RWPE1 (cell line): ENCODE measurements at places on chromosomes 4 and X.
A peak's percentile ranks its signal among the peaks of the same experiment; 100 is the strongest.

- no peak for DNase-seq
Measured at GRCh38 chr4:170248029-170248428, 158.3 kb upstream of the AADAT start.

- peak; percentile 56 for DNase-seq
Measured at GRCh38 chr4:101019941-101020401, 327.4 kb downstream of the PPP3CA start.

GRCh38 chr4:26073886-26074560 lies 160.0 kb downstream of the SMIM20 start:
- DNase-seq, result no peak

DNA sequence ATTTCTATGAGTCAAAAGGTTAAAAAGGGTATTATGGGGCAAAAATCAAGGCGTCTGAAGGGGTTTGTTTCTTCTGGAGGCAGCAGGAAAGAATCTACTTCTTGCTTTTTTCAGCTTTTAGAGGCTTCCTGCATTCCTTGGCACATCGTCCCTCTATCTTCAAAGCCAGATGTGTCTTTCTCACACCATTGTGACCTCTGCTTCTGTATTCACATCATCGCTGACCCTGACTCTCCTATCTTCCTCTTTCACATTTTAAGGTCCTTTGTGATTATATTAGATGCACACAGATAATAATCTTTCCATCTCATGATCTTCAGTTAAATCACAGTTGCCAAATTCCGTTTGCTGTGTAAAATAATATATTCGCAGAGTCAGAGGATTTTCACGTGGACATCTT lies 112.7 kb downstream of the PPP4R3C start:
- DNase-seq, result no peak

- no peak for DNase-seq
Measured at GRCh38 chrX:114584375-114584943, 573 bp downstream of the HTR2C start.

GRCh38 chr4:38980903-38981676 lies 51.1 kb downstream of the TMEM156 start:
- no peak for DNase-seq

GRCh38 chr4:78818530-78819079 lies 42.5 kb downstream of the BMP2K start:
- DNase-seq, result no peak

DNA sequence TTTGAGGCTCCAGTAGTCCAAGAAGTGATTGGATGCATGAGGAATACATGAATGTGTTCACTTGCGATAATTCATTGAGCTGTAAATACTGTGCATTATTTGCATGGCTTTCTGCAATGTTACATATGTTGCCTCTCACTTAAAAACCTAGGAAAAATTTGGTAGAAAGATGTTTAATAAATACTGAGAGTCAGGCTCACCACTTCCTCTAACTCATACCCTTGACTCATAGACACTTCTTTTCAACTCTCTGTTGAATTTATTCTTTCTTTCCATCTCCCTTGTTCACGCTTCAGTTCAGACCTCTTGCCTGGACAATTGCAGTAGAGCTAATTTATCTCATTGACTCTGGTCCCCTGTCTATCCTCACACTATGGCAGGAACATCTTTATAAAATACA lies 35.8 kb upstream of the LEF1 start:
- no peak for DNase-seq

GRCh38 chr4:112775801-112776200 lies 138.9 kb downstream of the LARP7 start:
- DNase-seq, result peak; percentile 19

DNA sequence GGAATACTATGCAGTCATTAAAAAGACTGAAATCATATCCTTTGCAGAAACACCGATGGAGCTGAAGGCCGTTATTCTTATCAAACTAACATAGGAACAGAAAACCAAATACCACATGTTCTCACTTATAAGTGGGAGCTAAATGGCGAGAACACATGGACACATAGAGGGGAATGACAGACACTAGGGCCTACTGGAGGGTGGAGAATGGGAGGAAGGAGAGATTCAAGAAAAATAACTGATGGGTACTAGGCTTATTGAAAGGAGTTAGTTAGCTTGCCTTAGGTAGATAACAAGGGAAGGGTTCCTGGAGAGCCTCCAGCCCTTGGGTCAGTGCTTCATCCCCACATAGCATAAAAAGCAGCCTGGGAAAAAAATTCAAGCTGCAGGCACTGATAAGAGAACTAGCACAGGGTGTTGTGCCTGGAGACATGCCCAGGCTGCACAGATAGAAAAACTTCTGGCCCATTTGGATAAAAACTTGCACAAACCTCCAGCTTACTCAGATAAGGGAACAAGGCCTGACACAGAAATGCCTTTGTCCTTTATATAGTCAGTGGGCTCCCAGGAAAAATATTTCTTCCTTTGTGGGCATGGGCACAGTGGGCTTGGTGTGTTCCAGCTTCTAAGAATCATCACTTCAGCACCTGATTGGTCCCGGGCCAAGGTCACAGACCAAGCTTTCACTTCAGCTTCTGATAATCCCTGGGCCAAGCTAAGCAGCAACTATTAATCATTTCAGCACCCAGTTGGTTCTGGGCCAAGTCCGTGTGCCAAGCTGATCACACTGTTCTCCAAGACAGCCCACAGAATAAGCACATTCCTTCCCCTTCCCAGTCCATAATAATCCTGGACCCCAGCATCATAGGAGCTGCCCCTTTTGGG lies 23.1 kb upstream of the PWWP3B start:
- no peak for DNase-seq

DNA sequence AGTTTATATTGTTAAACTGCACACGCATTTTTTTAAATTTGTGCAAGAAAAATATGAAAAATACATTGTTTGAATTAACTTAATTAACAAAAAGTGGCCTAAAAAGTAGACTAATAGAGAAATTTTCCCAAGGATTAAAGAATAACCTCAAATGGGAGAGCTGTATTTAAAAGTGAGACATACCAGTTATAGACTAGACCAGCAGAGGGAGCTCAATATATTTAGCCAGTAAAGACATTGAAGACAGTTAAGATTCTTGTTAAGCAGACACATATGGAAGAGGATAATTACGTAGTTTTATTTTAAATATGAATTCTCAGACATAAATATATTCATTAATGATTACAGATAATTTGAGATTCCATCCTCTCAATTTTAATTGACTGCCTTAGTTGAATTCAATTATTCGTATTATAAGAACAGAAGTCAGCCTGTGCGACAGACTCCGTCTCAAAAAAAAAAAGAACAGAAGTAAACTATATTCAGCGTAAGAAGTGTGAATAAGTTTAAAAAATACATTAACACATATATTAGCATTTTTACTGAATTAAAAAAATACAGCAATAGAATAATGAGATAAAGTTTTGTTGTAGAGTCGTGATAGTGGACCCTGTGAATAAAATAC lies 64.8 kb downstream of the GLRA3 start:
- DNase-seq, result peak; percentile 15

GRCh38 chr4:31655328-31655727 lies 935.2 kb downstream of the PCDH7 start:
- DNase-seq, result no peak

GRCh38 chr4:188214861-188215260 lies 75.6 kb downstream of the TRIML1 start:
- no peak for DNase-seq

- peak; percentile 87 for DNase-seq
Measured at GRCh38 chr4:168831919-168832762, 177.9 kb downstream of the CBR4 start.

GRCh38 chr4:30839583-30840520 lies 119.7 kb downstream of the PCDH7 start:
- DNase-seq, result no peak

DNA sequence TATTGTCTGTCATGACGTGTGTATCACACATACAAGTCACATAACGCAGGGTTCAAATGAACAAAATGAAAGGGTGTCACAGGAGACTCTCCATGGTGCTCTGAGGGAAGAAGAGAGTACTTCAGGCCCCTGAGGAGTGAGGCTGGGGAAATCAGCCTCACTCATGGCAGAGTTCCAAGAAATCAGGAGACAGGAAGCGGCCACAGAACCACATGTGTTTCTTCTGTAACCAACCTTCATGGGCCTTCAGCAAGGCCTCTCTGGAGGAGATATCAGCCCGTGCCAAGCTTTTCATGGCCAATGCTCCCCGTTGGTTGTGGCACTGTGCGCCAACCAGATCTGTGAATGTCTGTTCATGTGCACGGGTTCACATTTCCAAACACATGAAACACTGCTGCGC lies 76.0 kb downstream of the NAT8L start:
- no peak for DNase-seq

DNA sequence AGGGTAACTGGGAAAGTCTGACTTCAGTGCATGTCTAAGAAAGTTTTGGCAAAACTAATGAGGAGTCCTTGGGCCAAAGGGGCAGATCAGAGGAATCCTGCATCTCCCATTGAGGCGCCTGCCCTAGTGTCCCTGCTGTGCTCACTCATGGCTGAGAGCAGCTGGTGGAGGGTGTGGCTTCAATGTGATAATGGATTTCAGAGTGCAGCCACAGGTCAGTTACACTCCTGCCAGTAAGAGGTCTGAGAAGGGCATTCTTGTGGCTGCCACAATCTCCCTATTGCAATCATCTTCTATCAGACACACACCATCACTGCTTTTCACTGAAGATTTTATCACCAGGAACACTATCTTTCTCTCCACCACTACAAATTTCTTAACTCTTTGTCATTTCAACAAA lies 457.1 kb downstream of the MID1IP1 start:
- no peak for DNase-seq

DNA sequence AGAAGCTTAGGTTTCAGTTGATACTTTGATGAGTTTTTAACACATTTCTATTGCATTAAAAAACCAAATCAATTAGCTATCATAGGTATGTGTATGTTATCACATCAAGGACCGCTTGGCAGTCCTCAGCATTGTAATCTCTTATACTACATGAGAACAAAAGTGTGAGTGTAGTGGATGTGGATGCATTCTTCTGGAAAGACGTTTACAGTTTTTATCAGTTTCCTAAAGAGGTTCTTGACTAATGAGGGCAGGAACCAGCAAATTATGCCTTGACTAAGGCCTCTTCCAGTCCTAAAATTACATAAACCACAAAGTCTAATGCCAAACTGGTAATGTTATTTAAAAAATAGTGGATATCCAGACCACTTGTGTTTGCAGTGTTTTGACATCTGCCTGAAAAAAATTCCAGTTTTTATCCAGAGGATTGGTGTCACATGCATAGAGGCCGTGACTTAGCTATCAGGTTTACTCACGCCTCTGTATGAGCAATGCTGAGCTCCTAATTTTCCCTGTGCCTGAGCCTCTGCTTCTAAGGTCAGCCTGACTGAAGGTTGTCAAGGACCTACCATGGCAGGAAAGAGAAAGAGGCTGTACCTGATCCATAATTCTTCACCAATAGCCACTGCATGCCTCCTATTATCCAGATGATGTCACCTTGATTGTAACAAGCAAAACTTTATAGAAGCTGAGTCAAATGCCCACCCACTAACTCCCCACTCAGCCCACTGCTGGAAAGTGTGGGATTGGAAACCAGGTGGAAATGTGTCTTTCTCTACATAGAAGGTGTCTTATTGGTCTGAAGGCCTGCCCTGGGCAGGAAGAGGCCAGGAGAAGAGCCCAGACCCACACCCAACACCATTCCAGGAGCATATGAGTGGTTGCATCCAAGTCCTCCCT lies 68.7 kb downstream of the ENPP6 start:
- no peak for DNase-seq

DNA sequence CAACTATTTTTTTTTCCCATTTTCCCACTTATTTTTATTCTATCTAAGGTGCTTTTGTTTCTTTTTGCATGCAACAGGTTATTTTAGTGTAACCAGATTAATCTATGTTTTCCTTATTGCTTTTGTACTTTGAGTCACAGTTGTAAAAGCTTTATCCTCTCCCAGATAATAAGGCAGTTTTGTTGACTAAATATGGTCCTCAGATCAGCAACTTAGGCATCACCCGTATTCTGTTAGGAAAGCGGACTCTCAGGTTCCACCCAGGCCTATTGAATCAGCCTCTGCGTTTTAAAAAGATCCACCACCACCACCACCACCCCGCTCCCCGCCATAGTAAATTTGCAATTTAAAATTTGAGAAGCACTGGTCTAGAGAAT lies 58.6 kb upstream of the USP9X start:
- no peak for DNase-seq

- no peak for DNase-seq
Measured at GRCh38 chr4:136680271-136680670, 852.0 kb downstream of the PCDH18 start.

DNA sequence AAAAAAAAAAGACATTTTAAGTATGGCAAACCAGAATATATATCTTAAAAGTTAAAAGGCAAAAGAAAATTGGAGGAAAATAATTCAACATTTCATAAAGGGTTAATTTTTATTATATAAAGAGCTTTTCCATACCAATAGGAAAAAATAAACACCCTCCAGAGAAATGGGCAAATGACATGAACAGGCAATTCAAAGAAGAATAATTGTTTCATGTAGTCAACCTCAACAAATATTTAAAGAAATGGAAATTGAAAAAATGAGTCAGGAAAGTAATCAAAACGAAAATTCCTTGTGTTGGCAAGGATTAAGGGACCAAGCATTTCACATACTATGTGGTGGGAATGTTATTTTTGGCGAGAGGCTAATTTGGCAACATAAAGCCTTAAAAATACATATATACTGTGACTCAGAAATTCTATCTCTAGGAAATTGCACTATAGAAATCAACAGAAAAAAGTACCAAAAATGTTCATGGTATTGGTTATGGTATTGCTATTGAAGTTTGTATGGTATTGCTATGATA lies 87.6 kb downstream of the HAUS3 start:
- DNase-seq, result no peak

GRCh38 chrX:152155766-152156310 lies 17.5 kb upstream of the MAGEA10 start:
- DNase-seq, result no peak

DNA sequence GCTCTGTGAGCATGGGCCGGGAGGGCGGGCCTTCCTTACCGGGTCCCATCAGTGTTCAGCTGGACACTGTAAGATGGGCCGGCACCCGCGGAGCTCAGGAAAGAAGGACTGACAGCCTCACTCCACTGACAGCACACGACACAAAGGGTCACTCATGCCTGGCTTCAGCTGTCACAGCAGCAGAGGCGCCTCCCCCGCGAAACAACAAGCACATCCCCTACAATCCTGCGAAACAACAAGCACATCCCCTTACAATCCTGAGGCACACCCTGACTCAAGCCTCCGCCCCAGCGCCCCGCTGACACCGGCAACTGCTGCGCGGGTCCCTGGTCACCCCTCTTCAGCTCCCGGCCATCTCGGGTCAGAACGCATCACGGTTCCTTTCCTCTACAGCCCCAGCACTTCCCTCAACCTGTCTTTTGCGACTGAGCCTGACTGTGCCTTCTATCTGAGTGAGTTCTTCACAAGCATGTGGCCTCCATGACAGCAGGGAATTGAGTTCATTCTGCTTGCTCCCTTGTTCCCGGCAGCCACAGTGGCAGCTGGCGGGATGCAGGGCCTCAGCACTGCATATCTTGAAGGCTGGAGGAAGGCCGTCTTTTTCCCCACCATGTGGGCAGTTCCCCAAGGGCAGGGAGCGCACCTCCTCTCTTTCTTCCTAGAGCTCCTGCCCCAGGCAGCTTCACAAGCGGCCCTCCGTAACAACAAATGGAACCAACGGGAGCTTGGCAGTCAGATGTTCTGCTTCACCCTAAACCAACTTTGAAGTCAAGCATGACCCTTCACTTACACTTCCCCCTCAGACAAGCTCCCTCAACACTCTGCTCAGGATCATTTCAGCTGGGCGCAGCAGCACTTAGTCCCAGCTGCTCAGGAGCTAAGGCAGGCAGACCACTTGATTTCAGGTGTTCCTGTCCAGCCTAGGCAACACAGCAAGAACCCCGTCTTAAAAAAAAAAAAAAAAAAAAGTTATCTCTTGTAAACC lies 39.6 kb downstream of the SCD5 start:
- no peak for DNase-seq

- no peak for DNase-seq
Measured at GRCh38 chr4:142648378-142648777, 197.7 kb downstream of the INPP4B start.

GRCh38 chr4:123430031-123430430 lies 33.4 kb downstream of the SPRY1 start:
- no peak for DNase-seq
